ENCODE measurements at places on chromosomes 2 and 18.

- no peak for DNase-seq
Observed at GRCh38 chr2:223363085-223363484, 239.1 kb downstream of the SCG2 start.

GRCh38 chr2:67982956-67983355 lies 79.8 kb downstream of the C1D start:
- DNase-seq = no peak

- DNase-seq = no peak
Observed at GRCh38 chr18:79988071-79988450, 302 bp downstream of the TXNL4A start.

- DNase-seq = no peak
Observed at GRCh38 chr2:126863336-126864015, 35.2 kb upstream of the TEX51 start.

- no peak for DNase-seq
Observed at GRCh38 chr2:114426756-114427155, 15.7 kb upstream of the DPP10 start.

GRCh38 chr2:37639631-37640030 lies 31.8 kb downstream of the CDC42EP3 start:
- DNase-seq = no peak

DNA sequence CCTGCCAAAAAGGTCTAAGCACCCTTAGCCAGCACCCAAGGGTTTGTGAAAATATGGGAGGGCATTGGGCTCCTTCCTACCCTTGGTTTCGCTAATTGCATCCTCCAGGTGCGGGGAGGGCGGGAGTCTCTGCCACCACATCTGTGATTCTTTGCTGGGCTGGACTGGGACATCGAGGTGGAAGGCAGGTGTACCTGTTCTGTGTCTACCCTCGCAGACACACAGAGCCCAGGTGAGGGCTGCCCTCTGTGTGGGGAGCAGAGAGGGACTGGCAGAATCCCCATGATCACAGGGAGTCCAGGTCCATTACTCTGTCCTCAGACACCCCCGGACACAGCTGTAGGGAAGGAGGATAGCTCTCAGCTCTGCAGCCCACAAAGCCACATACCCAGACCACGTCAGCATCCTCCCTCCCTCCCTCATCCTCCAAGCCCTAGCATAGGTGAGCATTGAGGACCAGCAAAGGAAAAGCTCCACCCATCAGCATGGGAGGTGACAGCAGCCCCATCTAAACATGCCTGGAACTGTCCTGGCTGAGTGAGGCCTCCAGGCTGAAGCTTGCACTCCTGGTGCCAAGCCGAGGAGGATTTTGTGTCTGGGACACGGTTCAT lies 49.8 kb downstream of the PLB1 start:
- no peak for DNase-seq

- DNase-seq = no peak
Observed at GRCh38 chr18:70418546-70419311, 129.9 kb downstream of the SOCS6 start.

- no peak for DNase-seq
Observed at GRCh38 chr2:202122980-202123720, 50.1 kb downstream of the KIAA2012 start.

DNA sequence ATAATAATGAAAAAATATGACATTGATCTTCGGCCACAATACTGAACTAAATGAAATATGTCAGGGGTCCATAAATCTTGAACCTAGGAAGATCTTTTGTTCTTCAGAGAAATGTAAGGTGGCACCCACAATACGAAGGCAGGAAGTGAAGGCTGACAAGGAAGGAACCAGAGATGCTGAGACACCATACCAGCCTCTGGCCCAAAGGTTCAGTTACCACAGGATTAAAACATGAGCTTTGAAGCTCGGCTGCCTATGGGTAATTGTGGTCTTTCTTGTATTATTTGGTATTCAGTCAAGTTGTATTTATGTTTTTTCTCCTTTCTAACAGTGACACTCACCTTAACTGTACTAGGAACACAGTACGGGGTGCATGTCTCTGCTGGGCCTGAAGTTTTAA lies 448.8 kb upstream of the SETBP1 start:
- no peak for DNase-seq

- DNase-seq = no peak
Observed at GRCh38 chr2:184847331-184847730, 249.0 kb downstream of the ZNF804A start.

GRCh38 chr2:72757177-72757775 lies 68.6 kb downstream of the EXOC6B start:
- no peak for DNase-seq

GRCh38 chr2:167637741-167638140 lies 609.7 kb downstream of the STK39 start:
- DNase-seq = no peak

GRCh38 chr2:190837420-190837819 lies 43.2 kb upstream of the GLS start:
- DNase-seq = no peak

GRCh38 chr2:26346454-26347053 lies at the start of gene ADGRF3:
Gene ADGRF3 (minus strand): TSS chr2:26346789. CDS start chr2:26346234, 555 bp downstream.
- peak; percentile 44 for DNase-seq

DNA sequence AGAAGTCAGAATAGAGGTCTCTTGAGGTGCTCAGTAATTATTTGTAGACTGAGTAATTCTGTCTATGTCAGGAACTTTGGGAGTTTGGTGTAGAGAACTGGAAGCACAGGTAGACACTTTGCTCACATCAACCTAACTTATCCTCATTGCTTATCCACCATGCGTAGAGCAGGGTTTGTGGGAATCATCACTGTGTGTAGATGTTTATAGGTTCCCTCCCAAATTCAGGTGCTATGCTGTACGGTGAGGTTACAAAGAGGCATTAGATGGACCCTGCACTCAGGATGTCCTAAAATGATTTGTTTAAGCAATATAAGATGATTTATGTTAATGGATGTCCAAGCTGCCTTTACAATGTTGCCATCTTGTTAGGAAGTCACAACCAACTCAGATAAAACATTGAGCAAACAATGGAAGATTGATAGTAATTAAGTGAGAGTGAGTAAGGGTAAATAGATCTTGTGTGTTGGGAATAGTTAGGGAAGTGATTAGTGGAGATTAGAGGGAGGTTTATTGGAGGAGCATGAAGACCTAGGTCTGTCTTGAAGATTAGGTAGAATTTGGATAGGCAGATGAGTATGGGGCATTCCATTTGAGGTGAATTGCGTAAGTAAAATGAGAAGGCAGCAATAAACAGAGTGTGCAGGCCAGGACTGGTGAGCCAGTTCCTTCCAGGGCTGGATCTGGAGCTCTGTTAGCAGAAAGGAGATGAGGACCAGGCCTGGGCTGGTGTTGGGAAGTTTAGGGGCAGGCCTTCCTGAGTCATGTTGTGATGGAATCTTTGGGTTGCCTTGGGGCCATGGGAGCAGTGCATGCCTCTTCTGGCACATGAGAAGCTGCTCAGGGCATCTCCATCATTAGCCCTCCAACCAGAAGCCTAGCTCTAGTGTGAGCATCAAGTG lies 12.1 kb downstream of the EPAS1 start:
- no peak for DNase-seq

DNA sequence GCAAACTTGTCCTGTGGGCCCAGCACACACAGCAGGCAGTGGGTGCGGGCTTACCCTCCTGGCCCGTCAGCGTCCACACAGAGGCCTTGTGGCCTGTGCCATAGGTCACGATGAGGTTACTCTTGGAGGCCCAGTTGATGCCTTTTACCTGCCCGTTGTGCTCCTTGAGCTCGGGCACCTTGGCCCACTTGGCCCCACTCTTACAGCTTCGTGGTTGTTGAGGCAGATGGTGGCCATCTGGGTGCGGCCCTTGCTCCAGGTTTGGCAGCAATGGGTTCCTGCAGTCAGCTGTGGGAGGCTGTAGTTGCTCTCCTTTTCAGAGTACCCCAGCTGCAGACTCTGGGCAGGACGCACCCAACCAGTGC lies 45.5 kb upstream of the PTH2R start:
- DNase-seq = no peak

DNA sequence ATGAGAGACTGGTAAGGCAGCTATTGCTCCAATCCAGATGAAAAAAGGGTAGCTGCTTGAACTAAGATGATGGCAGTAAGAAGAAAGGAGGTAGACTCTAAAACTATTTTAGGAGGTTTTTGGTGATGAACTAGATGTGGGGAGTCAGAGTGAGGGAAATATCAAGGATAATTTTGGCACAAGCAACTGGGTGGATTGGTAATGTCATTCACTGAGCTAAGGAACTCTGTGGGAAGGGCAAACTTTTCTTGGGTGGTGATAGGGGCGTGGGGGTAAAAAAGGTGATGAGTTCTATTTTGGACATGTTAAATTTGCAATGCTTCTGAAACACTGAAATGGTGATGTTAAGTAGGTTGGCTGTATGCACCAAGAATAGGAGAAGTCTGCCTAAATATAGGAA lies 19.3 kb downstream of the PAIP2B start:
- DNase-seq = no peak

- no peak for DNase-seq
Observed at GRCh38 chr2:239598732-239599090, 197.9 kb upstream of the HDAC4 start.

DNA sequence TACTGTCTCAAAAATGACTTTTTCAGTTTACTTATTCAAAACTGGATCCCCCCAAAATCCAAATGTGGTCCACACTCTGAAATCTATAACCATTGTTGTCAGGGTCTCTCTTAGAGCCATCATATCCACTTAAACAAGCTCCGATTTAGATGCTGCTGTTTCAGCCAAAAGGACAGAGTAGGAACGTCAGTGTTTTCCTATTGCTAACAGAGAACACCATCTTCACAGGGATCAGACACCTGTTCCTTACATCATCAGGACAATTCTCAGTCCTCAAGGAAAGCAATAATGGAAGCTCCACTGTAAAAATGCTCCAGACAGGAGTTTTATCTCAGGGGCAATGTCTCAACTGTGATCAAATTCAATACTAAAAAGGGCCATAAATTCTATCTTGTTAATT lies 155.4 kb downstream of the STK39 start:
- no peak for DNase-seq

- DNase-seq = no peak
Observed at GRCh38 chr2:169136885-169137534, 67.6 kb downstream of the DHRS9 start.

GRCh38 chr2:117614823-117615534 lies 199.5 kb upstream of the DDX18 start:
- DNase-seq = no peak

DNA sequence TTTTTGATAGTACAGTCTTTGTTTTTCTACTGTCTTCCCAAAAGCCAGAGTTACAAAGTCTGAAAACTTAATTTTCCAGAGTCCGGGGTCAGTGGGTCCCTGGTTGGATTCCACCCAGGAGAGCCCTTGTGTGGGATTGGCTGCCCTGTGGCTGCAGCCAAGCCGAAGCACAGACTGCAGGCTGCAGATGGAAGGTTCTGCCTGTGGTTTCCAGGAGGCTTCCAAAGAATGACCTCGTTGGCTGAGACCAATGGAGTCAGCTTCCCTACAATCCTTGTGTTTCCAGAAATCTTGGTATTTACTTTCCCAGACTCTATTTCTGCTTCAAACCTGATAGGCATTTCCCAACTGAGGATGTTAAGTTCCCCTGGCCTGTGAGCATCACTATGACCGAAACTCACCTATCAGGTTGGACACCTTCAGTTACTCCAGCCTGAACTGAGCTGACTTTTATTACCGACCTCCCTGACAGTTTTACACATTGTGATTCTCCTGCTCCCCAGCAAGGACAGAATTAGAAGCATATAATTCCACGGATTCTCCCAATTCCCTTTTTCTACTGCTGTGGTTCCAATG lies 117.5 kb upstream of the CCDC68 start:
- no peak for DNase-seq

GRCh38 chr2:241490825-241491506 lies 17.4 kb downstream of the STK25 start:
- DNase-seq = no peak

GRCh38 chr2:9092383-9093282 lies 89.1 kb upstream of the MBOAT2 start:
- DNase-seq = no peak

- DNase-seq = no peak
Observed at GRCh38 chr18:36893227-36893626, 64.3 kb downstream of the KIAA1328 start.

DNA sequence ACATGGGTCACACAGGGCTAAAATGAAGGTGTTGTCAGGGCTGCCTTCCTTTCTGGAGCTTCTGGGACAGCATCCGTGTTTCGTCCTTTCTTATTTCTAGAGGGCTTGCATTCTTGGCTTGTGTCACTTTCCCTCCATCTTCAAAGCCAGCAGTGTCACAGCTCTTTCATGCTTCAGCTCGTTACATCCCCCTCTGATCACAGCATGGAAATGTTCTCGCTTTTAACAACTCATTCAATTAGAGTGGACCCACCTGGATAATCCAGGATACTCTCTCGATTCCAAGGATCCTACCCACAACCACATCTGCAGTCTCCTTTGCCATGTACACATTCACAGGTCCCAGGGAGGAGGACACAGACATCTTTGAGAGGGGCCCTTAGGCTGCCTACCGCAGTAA lies 316.2 kb upstream of the FIGN start:
- DNase-seq = no peak

- no peak for DNase-seq
Observed at GRCh38 chr2:148702475-148702874, 57.9 kb downstream of the EPC2 start.

GRCh38 chr2:9415516-9416169 lies 7.7 kb downstream of the ITGB1BP1 start:
- DNase-seq = no peak

GRCh38 chr2:226405465-226405864 lies 394.2 kb downstream of the IRS1 start:
- no peak for DNase-seq

GRCh38 chr18:78998371-78999071 lies 18.9 kb downstream of the SALL3 start:
- DNase-seq = no peak

- DNase-seq = no peak
Observed at GRCh38 chr2:168355779-168356476, 100.1 kb upstream of the CERS6 start.

- DNase-seq = no peak
Observed at GRCh38 chr2:84906108-84906899, 848 bp downstream of the TMSB10 start.

DNA sequence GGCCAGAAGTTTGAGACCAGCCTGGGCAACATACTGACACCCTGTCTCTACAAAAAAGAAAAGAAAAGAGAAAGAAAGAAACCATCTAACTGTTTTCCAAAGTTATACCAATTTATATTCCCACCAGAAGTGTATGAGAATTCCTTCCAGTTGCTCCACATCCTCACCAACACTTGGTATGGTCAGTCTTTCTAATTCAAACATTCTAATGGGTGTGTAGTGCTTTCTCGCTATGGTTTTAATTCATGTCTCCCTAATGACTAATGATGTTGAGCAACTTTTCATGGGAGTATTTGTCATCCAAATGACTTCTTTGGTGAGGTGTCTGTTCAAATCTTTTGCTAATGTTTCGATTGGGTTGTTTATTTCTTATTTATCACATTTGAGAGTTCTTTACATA lies 10.5 kb upstream of the B3GNT7 start:
- DNase-seq = no peak

GRCh38 chr2:149438330-149438960 lies 108.1 kb downstream of the LYPD6 start:
- no peak for DNase-seq

GRCh38 chr2:240456447-240457222 lies 21.2 kb downstream of the GPC1 start:
- no peak for DNase-seq
